ENCODE measurements at places on chromosomes 5 and 9.

- DNase-seq = no peak
These were observed 10.2 kb downstream of the MAPK9 start for GRCh38 chr5:180281706-180282105.

DNA sequence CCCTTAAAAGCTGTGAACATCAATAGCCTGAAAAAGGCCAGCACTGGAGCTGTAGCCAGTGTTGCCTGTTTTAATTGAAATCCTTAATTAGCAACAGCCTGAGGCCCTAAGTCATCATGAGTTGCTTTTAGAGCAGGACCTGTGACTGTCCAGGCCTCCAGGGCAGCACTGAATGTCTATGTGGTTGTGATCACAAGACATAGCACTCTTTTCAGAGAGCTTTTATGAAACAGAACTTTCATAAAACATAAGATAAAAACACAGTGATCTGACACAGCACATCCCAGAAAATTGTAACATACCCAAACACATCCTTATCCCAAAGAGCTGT, 85.5 kb upstream of the MYO10 start:
- no peak for DNase-seq

DNA sequence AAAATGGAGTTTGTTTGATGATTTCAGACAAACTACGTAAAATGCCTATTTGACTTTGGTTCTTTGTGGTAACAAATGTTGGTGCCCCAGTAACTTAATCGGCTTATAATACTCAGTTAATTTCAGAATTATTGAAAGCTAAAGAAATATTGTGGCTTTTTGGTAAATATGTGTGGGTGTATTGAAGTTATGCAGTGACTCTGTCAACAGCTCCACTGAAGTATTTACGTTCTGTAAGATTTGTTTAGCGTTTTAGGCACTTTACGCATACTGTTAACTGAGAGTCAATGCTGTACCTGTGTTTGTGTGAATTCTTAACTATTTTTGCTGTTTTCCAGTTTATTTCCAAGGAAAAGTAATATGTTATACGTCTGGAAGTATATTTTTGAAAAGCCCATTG, 2.2 kb downstream of the RAD23B start:
- DNase-seq = no peak

DNA sequence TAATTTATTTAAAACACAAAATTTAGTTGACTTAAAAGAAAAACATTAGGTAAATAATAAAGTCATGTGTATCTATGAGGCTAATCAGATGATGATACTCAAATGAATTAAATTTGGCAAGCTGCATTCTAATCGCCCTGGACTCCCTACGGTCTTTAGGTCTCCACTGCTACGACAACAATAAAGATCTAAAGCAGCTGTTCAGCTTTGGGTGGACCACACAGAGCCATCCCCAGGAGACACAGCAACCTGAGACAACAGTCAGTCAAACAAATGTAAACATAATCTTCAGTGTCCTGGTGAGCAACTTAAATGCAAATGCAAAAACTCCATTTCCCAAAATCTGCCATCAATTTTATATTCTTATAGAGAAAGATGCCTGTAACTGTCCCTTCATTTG, 65.5 kb downstream of the MCTP1 start:
- no peak for DNase-seq

DNA sequence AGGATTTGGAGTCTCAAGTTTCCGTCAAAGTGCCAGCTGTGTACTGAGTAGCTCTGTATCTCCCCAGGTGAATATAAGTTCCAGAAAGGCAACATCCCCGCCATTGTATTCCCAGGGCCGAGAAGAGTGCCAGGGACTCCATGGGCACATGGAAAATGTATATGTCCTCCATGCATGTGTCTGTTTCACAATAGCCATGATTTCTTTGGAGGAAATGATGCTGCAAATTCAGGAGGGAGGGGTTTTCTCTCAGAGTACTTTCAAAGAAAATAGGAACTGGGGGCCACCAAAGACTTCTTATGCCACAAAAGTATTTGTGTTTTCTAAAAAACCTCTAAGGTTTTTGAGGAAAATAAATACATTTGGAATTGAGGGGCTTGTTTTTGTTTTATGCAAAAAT, 524.6 kb downstream of the BNC2 start:
- DNase-seq = no peak

- DNase-seq = peak; percentile 74
These were observed 33.9 kb upstream of the TRIO start for GRCh38 chr5:14109041-14109747.

DNA sequence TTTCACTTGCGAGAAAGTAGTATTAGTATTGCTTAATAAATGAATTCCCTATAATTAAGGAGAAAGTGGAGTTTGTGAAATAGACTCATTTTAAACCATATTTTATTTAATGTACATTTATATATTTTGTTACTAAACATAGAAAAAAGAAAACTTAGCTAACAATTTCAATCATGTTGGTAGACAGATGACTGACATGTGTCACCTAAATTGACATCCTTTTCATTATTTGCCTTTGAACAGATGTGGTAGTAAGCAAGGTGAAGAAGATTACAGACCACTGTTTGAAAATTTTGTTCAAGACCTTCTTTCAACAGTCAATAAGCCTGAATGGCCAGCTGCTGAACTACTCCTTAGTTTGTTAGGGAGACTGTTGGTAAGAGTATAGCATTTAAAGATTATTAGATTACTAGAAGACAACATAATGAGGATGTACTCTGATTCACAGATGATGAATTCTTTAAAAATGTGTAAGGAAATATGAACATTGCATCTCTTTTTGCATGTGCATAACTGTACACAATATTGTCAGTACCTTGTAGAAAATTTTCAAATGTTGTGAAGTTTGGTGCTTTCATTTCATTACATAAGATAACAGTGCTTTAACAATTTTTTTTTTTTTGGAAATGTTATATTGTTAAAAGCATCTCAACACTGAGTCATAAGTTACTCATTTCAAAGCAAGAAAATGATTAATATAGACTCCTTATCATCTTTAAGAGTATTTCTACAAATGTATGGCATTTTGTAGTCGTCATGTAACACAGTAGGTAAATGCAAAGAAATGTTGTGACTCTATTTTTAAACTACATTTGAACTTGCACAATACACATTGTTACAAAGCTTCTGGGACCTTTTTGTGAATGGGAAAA, 139.5 kb downstream of the NIPBL start:
- no peak for DNase-seq

DNA sequence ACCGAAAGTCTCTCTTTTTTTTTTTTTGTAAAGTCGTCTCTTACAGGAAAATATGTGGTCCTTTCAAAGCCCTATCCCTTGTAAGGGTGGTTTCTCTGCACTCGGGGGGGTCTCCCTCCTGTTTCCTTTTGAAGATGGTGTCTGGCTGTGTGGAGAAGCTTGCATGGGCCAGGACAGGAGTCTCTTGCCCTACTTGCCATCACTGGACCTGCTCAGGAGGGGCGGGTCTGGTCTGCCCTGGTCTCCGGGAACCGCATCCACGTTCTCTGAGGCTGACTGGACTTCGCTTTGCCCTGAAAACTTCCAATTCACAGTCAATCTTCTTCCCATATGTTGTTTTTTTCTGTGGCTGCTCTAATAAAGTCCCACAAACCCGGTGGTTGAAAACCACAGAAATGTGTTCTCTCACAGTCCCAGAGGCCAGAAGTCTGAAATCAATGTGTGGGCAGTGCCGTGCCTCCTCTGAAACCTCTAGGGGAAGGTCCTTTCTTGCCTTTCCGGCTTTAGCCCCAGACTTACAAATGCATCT, 92.9 kb upstream of the IER5L start:
- DNase-seq = peak; percentile 83

DNA sequence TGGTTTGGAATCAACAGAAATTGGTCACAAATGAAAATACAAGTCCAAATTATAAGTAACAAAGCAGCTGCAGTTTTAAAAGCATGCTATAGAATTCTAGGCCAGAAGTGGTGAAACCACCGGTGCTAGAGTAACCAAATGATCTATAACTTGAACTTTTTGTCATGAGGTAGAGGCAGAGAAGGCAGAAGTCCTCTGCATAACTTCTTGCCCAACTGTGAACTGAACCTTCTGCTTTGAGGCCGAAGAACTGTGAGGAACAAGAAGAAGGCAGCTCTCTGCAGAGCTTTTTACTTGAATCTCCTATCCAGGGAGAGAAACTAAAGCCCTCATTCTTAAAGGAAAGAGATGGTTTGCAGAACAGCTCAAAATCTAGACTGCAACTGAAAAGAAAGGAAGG, 36.2 kb upstream of the TENT2 start:
- no peak for DNase-seq

DNA sequence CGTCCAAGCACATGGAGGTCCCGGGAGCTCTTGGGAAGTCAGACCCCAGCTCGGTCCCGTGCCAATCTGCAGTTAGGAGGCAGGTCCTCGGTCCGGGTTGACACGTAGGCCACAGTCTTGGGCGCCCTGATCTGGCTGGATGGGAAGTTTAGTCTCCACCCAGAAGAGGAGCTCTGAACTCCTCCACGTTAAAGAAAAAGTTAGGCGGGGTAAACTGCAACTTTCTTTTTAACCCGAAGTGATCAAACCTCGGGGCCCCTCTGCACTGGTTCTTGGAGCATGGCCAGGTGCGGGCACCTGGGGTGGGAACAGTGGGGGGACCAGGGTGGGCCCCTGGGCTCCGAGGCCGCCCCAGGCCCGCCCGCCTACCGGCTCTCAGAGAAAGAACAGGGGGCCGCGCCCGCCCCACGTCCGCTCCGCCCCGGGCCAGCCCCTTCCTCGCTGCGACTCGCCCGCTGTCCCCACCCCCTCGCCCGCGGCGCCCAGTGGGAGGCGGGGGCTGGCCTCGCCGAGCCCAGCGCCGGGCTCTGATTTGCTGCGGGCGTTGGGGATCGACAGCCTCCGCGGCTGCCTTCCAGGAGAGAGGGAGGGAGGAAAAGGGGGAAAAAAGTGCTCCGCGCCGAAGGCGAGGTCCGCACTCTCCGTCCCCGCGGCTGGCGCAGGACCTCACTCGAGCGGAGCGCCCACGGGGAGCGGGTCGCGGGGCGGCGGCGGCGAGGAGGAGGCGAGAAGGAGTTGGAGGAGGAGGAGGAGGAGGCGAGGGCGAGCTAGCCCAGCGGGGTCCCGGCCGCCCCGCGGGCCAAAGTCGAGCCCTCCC, at the start of gene COL5A1:
COL5A1 (plus strand) TSS at position 631 of the 817 bp plus-strand sequence. CDS start 385 bp downstream, outside the sequence.
- DNase-seq = peak; percentile 95

- no peak for DNase-seq
These were observed 32.5 kb downstream of the TAF11L14 start for GRCh38 chr5:17666726-17667235.

- DNase-seq = no peak
These were observed 42.0 kb downstream of the BICD2 start for GRCh38 chr9:92722386-92723298.

- no peak for DNase-seq
These were observed 826 bp downstream of the GPRIN1 start for GRCh38 chr5:176608937-176609723.

All from astrocyte of the spinal cord (primary cell).